Fibroblast of villous mesenchyme (primary cell): ENCODE measurements at places on chromosomes 1 and 21. TPM values are rescaled to one million over a fixed set of nuclear protein-coding genes. Genes with fewer than 3 reads are reported as not detected.

Gene GCSAML
- total RNA-seq: not detected in 2 replicates

Gene DCDC2B
- not detected in 2 replicates for total RNA-seq

Gene SLC30A1
- 23.5 and 41.9 TPM in 2 replicates for total RNA-seq

Gene SLC25A44
- 17.1 and 18.6 TPM in 2 replicates for total RNA-seq

Gene ADORA1
- total RNA-seq: 8.7 and 14.2 TPM in 2 replicates

Gene ID3
- total RNA-seq: 32.4 and 86.3 TPM in 2 replicates

Gene GPR89B
- total RNA-seq: 12.6 and 19.0 TPM in 2 replicates

GRCh38 chr1:175174309-175175102 lies 18.1 kb downstream of the KIAA0040 start:
- peak; percentile 38 for DNase-seq

DNA sequence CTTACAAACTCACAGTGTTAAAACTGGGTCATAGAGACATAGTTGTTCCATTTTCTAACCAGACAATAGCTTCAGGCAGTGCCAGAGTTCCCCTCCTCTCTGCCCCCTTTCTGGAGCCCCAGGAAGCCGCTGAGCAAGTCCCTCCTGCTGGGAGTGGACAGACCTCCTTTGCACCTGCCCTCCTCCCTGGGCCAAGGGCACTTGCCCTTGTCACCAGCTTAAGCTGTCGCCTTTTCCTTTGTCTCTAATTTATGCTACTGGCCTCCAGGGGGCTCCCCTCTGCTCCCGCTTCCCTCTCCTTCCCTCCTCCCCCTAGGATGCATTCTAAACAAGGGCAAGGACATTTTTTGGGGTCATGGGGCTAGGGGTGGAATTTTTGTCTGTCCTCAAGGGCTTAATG lies 182.4 kb downstream of the MIS18A start:
- no peak for DNase-seq

- DNase-seq: no peak
Measured at GRCh38 chr1:109897259-109897955, 13.2 kb upstream of the CSF1 start.

DNA sequence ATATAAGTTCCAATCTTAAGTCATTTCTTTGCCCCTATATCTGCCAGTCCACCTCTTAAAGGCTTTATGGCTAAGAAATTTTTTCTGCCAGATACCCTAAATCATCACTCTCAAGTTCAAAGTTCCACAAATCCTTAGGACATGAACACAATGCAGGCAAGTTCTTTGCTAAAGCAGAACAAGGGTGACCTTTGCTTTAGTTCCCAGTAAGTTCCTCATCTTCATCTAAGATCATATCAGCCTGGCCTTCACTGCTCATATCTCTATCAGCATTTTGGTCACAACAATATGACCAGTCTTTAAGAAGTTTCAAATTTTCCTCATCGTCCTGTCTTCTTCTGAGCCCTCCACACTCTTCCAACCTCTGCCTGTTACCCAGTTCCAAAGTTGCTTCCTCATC lies 402.2 kb upstream of the RUNX1 start:
- DNase-seq: no peak

DNA sequence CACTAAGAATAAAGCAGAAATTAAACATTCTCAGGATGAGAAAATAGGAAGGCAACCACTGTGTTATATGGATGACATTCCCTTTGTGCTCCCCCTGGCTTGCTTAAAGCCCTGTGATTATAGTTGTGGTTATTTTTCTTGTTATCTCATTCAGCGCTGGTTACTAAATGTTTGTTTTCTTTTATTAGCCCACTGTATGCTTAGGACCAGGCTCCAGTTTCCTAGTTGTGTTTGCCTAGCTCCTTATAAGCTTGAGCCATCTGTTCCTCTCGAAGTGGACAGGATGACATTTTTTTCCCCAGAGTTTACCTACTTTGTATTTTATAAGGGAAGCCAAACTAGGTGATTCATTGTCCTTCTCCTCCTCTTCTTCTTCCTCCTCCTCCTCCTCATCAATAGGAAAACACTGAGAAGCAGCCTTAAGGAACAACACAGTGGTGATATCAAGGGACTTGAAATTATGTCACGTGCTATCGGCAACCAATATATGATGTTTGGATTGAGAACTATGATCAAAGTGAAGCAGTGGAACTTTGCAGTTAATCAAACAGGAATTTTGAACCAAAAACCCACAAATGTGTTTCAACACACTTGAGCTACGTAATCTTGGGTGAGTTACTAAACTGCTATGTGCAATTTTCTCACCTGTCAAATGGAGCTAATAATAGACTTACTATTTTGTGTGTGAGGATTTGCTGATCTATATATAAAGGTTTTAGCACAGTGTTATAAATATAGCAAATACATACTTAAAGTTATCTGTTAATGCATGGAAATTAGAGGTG lies 35.1 kb upstream of the RGS7 start:
- DNase-seq: no peak

GRCh38 chr1:24385160-24385940 lies 28.2 kb downstream of the STPG1 start:
- peak; percentile 67 for DNase-seq

- no peak for DNase-seq
Measured at GRCh38 chr1:10515976-10516750, 41.4 kb downstream of the PEX14 start.

- no peak for DNase-seq
Measured at GRCh38 chr1:241776911-241777310, 71.1 kb upstream of the EXO1 start.

GRCh38 chr1:163230827-163231226 lies 28.1 kb upstream of the RGS5 start:
- no peak for DNase-seq

DNA sequence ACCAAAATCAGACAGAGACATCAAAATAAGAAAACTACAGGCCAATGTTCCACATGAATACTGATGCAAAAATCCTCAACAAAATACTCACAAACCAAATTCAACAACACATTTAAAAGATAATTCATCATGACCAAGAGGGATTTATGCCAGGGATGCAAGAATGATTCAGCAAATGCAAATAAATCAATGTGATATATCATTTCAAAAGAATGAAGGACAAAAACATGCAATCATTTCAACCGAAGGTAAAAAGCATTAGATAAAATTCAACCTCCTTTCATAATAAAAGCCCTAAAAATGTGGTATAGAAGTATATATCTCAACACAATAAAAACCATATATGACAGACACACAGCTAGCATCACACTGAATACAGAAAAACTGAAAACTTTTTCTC lies 81.5 kb upstream of the LYPLAL1 start:
- DNase-seq: no peak

- no peak for DNase-seq
Measured at GRCh38 chr21:40235528-40235927, 368.3 kb downstream of the PCP4 start.

- DNase-seq: no peak
Measured at GRCh38 chr21:38851101-38851500, 45.4 kb downstream of the ETS2 start.

DNA sequence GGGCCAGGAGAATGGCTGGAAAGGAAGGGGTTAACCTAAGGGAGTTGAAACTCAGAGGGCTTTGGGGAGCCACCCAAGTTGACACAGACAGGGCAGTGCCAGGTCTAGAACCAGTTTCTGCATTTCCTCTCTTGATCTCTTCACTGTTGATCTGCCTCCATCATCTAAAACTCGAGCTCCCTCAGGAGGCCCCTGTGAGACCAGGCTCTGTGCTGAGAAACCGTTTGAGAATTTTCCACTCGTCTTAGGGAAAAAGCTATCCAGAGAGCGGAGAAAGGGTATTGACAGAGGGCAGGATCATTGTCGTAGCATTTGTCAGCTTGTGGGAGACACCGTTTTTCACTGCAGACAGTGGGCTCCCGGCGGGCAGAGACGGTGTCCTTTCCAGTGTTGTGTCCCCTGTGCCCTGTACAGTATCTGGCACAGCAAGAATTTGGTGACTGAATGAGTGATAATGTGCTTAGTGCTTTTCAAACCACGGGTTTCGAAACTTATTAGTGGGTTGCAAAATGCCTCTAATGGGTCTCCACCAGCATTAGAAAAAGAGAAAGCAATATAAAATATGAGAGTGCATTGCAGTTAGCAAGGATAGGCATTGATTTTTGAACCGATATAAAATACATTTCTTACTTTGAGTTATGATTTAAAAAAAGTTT lies 31.1 kb downstream of the PROK1 start:
- DNase-seq: peak; percentile 57

DNA sequence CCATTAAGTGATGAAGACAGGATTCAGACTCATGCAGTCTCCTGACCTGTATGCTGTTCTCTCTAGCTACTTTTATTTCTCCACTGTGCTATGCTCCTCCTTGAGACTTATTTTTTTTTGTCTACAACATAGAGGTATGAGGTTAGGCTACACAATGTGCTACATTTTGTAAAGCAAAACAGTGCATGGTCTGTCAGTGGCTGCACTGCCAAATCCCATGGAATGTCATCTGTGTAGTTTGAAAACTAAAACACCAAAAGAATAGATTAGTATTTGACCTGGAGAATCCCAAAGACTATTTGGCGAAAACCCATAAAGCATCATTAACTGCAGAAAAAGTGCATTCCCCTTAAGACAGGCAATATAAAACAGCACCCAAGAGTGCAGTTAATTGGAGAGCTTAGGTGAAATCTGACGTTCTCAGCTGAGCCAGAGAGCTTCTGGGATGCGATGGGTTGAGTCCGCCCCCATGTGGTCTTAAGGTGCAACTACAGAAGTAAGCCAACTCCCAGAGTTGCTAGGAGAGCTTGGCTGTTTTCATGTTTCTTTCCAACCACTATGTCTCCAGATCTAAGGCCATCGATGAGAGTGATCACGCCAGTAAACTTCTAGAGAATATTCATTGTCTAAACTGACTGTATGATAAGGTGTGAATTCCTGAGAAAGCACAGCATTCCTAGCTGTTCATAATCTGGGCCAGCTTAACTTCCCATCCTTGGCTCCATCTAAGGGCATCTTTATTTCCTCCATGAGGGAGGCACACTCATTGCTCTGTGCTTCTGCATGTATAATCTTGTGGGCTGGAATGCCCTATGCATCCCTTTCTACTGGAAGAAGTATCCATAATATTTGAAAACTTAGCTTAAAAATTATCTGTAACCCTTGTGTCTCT lies 20.7 kb upstream of the CYP2J2 start:
- DNase-seq: peak; percentile 69

DNA sequence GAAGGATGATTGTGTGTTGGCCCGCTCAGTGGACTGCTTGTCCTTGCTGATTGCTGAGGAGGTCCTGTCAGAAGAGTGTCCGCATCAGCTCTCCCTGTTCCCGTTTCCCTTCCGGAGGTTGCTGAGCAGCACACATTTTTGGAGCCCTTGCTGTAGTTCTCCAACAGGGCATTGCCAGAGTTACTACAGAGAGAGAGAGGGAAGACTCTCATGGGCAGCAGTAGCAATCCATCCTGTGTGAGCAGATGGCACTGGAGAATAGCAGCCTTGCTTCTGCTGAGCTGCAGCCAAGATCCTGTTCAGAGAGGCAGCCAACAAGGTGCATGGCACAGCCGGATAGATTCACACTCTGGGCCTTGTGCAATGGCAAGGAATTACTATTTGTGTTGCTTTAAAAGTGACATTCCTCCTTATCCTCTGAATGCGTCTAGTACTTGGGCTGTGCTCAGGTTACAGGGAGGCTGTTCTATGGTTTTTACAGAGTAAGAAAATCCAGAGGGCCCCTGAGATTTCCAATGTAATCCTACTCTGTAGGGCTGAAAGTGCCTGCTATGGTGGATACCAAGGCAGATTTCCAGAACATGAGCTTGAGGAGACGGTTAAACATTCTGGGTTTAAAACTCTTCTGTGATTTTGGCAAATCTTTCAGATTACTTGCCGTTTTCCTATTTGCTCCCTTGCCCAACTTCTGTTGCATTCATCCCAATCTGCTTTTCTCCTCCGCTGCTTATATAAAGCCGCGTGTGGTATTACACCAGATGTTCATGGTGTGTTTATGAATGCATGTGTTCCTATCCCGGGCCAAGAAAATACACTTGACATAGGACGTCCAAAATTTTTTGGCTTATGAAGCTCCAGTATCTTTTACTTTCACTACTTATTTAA lies 27.4 kb downstream of the AK4 start:
- DNase-seq: peak; percentile 23

GRCh38 chr1:237961754-237962153 lies 71.0 kb upstream of the ZP4 start:
- no peak for DNase-seq

DNA sequence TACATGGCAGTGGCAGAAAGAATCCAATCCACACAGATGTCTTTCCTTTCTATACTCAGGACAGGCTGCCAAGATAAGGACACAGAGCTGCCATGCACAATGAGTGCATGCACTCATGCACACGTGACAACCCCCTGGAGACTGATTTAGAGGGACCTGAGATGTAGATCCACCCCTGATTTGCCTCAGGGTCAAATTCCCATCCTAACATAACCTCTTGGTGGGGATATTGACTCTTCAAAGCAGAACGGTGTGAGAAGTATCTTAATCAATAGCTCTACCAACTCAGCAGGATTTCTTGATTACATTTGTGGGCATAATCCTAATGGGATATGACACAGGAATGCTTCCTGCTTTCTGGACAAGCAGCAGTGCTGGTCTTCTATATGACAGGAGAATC lies 125.2 kb upstream of the DSCAM start:
- DNase-seq: no peak

GRCh38 chr1:1337793-1338147 lies 6.7 kb downstream of the TAS1R3 start:
- no peak for DNase-seq

DNA sequence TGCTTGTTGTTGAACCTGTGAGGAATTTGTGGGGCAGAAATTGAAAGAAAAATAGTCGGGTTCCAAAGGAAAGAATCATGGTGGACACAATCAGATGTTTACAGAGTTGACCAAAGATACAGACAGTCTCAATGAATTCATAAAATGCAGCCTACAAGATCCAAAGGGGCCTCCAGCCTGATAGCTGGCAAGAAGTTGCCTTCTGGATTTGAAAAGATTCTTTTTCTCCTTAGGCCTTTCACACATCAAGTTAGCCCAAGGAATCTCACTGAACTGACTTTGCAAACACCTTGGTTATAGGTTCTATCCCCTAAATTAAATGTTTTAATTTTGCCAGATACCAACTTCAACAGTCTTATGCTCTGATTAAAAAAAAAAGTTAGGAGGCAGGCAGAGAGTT lies 21.5 kb downstream of the SLAMF1 start:
- no peak for DNase-seq

DNA sequence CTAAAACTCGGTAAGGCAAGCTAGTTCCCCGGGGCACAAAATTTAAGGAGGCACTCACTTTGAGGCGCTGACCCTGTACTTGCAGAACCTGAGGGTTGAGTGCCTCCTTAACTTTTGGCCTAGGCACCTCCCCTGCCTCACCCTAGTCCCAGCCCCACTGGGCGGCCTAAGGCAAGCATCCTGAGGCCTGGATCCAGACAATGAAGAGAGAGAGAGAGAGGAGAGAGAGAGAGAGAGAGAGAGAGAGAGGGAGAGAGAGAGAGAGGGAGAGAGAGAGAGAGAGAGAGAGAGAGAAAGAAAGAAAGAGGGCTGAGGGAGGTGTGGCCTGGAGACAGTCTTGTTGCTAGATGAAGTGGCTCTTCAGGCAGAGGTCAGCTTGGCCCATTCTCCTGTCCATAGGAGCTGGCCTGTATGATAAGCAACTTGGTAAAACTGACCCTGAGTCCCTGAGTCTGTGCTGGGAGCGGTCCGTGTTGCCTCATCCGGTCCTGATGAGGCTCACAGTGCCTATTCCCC lies 7.4 kb upstream of the LRRN2 start:
- DNase-seq: no peak
